Melanocyte of skin (primary cell): ENCODE measurements at places on chromosomes 2 and 18. TPM values are rescaled to one million over a fixed set of nuclear protein-coding genes. Genes with fewer than 3 reads are reported as not detected.

LIMS4 gene
- total RNA-seq = not detected in 2 replicates

HRH4 gene
- total RNA-seq = under 0.01 and 0.15 TPM in 2 replicates

SH2D6 gene
- 0.33 TPM in 1 of 2 replicates, not detected in the other for total RNA-seq

FSHR gene
- not detected in 2 replicates for total RNA-seq

MROH2A gene
- not detected in 2 replicates for total RNA-seq

SKA1 gene
- total RNA-seq = 27.6 and 29.0 TPM in 2 replicates

SLC1A4 gene
- 366 and 373 TPM in 2 replicates for total RNA-seq

SERPINB2 gene
- 2.2 and 6.7 TPM in 2 replicates for total RNA-seq

C2orf80 gene
- total RNA-seq = not detected in 2 replicates

DSG4 gene
- total RNA-seq = not detected in 2 replicates

OR6B2 gene
- not detected in 2 replicates for total RNA-seq

B3GNT2 gene
- 28.9 and 34.2 TPM in 2 replicates for total RNA-seq

SERPINB4 gene
- not detected in 2 replicates for total RNA-seq

BOLL gene
- not detected in 2 replicates for total RNA-seq

SERPINB10 gene
- total RNA-seq = not detected in 2 replicates

KRTCAP3 gene
- 0.46 TPM in 1 of 2 replicates, not detected in the other for total RNA-seq

AAMP gene
- total RNA-seq = 85.0 and 125 TPM in 2 replicates

SLC16A14 gene
- not detected in 2 replicates for total RNA-seq

EMILIN1 gene
- total RNA-seq = 4.8 and 8.0 TPM in 2 replicates

ABCG8 gene
- 0.15 TPM in 1 of 2 replicates, not detected in the other for total RNA-seq

RALB gene
- total RNA-seq = 38.3 and 47.4 TPM in 2 replicates

AUP1 gene
- 156 and 173 TPM in 2 replicates for total RNA-seq

RBM44 gene
- 0.34 and 0.36 TPM in 2 replicates for total RNA-seq

INHBB gene
- total RNA-seq = not detected in 2 replicates

ST8SIA3 gene
- total RNA-seq = not detected in 2 replicates

EFHD1 gene
- 0.62 and 0.67 TPM in 2 replicates for total RNA-seq

CD8A gene
- not detected in 2 replicates for total RNA-seq

SERPINB7 gene
- total RNA-seq = not detected in 2 replicates

IL1R2 gene
- total RNA-seq = 1.1 TPM in 1 of 2 replicates, not detected in the other

FLACC1 gene
- total RNA-seq = 3.1 and 3.6 TPM in 2 replicates

HOXD13 gene
- not detected in 2 replicates for total RNA-seq

GAD1 gene
- 1.1 TPM in 1 of 2 replicates, not detected in the other for total RNA-seq
